ENCODE measurements at places on chromosomes 4 and X. TPM values are rescaled to one million over a fixed set of nuclear protein-coding genes. Genes with fewer than 3 reads are reported as not detected.

DNA sequence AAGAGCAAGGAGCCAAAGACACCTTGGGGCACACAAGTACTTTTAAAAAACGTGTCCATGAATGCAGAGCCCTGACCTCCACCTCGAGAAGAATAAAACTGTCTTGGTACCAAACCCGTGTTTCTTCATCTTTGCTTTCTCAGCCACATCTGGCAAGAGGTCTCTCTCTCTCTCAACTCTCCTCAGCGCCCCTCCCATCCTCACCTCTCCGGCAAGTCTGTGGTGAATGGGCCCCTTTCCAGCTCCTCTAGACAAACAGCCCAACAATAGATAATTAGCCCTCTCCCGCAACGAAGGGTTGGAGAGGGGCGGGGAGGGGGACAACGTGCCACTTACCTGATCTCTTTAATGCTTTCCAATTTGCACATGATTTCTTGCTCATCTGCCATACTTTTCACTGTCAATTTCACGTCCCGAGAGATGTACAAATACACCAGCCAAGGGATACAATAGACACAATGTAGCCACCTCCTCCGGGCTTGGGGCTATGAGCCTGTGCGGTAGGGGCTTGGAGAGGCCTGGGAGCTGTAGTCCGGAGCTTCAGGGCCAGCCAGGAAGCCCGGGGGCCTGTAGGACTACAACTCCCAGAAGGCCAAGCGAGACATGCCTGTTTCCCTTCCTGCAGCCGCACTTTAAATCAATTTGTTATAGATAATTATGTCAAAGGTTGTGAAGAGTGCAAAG is at the start of gene ZC4H2:
ZC4H2 (minus strand) TSS at position 462 of the 684 bp plus-strand sequence; CDS start at position 389, 73 bp downstream.
- peak; percentile 83 for DNase-seq
- no peaks in the 10 kb centered on the region for H3K27me3 ChIP-seq
- H3K27ac ChIP-seq: peak within 1 kb of the TSS; percentile 24
- peak within 1 kb of the TSS; percentile 45 for H3K4me3 ChIP-seq
- H3K36me3 ChIP-seq: no peaks in the 10 kb centered on the region

DNA sequence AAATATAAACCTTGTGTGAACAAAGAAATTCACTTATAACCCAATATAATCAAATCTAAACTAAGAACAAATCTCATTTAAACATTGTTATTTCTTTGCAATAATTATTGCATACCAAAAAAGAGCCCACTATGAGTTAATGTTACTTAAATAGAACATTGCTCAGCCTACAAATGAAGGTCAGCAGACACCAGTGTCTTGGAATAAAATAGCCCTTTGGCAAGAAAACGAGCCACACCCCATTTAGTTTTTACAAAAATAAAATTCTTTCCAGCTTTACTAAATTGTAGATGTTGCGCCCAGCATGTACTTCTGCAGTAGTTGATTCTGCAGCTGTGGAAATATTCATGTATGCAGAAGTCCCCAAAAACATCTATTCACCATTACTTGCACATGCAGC is 12.2 kb downstream of the PLS3 start:
- no peak overlapping the region for H3K27ac ChIP-seq
- no peaks in the 10 kb centered on the region for H3K4me1 ChIP-seq
- no peaks in the 10 kb centered on the region for H3K27me3 ChIP-seq

DNA sequence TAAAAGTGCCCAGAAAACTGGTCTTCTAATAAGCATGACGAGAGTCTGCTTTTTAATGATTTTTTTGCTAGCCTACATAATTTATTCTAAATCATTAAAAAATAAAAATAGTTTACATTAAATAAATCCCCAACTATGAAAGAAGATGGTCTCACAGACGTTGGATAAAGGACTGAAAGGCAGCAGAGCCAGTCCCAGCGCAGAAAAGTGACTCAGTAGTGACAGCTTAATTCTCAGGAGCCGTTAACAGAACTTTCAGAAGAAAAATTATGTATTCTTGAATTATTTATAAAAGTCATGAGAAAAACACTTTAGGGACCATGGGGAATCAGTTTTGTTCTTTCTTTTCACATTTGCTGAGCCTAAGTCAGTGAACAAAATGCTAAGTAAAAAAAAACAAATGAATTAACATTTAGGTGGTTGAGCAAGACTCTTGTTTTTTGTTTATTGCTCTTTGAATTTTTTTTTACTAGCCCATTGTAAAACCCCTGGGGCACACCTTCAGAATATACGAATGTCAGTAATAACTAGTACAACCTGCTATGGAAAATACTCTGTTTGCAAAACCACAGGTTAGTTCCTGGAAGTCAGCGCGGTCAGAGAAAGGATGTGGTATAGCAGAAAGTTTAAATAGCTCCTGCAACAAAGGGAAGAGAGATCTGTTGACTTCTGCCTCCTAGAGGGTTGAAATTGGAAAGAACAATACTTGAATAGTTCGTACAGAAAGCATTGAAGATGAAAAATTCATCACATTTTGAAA is 50.4 kb upstream of the CCDC160 start:
- H3K4me1 ChIP-seq: no peaks in the 10 kb centered on the region
- H3K4me3 ChIP-seq: no peak overlapping the region
- H3K36me3 ChIP-seq: no peaks in the 10 kb centered on the region
- peaks cover 4% of the 10 kb centered on the region for H3K27me3 ChIP-seq
- no peak for DNase-seq
- H3K27ac ChIP-seq: no peak overlapping the region

DNA sequence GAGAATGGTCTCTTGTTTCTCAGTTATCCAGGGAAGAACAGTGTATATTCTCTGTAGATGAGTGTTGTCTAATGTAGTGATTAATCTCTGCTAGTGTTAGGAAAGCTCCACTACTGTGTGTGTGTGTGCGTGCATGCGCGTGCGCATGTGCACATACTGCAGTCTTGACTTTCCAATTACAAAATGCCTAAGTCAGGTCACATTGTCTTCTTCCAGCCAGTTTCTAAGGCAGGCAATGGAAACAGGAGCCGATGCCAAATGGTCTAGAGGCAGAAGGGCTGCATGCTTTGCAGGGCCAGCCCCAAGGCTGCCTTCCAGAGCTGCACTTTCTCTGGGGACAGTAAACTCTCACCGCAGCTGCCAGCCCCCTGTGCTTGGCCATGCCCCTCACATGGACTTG is 30.5 kb upstream of the NAP1L5 start:
- no peaks in the 10 kb centered on the region for H3K4me1 ChIP-seq
- DNase-seq: no peak
- peaks cover 18% of the 10 kb centered on the region for H3K36me3 ChIP-seq
- H3K27me3 ChIP-seq: no peaks in the 10 kb centered on the region
- no peak overlapping the region for H3K27ac ChIP-seq
- H3K4me3 ChIP-seq: no peak overlapping the region

- no peak overlapping the region for H3K27ac ChIP-seq
- peaks cover 4% of the 10 kb centered on the region for H3K4me1 ChIP-seq
- no peak overlapping the region for H3K4me3 ChIP-seq
- no peaks in the 10 kb centered on the region for H3K36me3 ChIP-seq
- peaks cover 52% of the 10 kb centered on the region for H3K27me3 ChIP-seq
These were observed 2.7 kb upstream of the NKX3-2 start for GRCh38 chr4:13546941-13547484.

GRCh38 chrX:132461886-132462285 is 27.0 kb downstream of the MBNL3 start:
- H3K4me3 ChIP-seq: no peak overlapping the region
- H3K4me1 ChIP-seq: no peaks in the 10 kb centered on the region
- peaks cover 17% of the 10 kb centered on the region for H3K27me3 ChIP-seq
- H3K36me3 ChIP-seq: no peaks in the 10 kb centered on the region
- no peak overlapping the region for H3K27ac ChIP-seq

GRCh38 chr4:95267081-95267480 is 281.7 kb downstream of the UNC5C start:
- H3K27ac ChIP-seq: no peak overlapping the region
- H3K4me1 ChIP-seq: no peaks in the 10 kb centered on the region
- no peaks in the 10 kb centered on the region for H3K36me3 ChIP-seq
- no peak overlapping the region for H3K4me3 ChIP-seq
- H3K27me3 ChIP-seq: no peaks in the 10 kb centered on the region

DNA sequence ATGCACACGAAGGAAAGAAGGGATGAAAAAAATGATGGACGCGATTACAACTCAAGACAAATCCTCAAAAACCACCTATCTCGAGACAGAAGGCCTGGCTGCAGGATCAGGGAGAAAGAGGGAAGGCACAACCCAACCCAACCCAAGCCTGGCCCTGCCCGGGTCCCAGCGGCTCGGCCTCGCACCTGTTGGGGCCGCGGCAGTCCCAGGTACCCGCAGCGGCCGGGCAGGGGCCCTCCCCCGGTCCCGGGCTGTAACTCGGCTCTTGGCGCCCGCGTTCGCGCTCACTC is 464 bp downstream of the RASGEF1B start:
- H3K36me3 ChIP-seq: no peaks in the 10 kb centered on the region
- H3K4me1 ChIP-seq: peaks cover 6% of the 10 kb centered on the region
- peak overlapping the region; percentile 98 for H3K27ac ChIP-seq
- H3K4me3 ChIP-seq: peak overlapping the region; percentile 78
- no peaks in the 10 kb centered on the region for H3K27me3 ChIP-seq
- no peak for DNase-seq

GRCh38 chr4:146855761-146856160 is 89.9 kb downstream of the TTC29 start:
- H3K27ac ChIP-seq: no peak overlapping the region
- no peaks in the 10 kb centered on the region for H3K36me3 ChIP-seq
- H3K27me3 ChIP-seq: no peaks in the 10 kb centered on the region
- DNase-seq: no peak

DNA sequence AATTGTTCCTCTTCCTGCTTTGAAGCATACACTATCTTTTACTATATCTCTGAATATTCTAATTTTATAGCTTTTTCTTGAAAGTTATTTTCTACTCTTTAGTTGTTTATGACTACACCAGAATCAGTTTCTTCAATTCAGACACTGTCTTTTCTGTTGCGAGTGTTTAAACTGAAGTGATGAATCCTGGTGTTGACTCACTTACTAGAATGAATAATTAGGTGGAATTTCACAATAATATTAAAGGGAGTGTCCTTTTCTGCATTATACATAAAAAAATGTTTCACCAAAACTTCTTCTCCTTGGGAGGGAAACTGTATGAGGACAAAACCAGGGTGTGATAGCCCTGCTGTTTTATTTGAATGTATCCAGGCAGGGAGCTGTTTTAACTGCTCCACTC is 1383.1 kb downstream of the C4orf33 start:
- no peak overlapping the region for H3K27ac ChIP-seq
- H3K36me3 ChIP-seq: no peaks in the 10 kb centered on the region
- H3K4me3 ChIP-seq: no peak overlapping the region
- no peaks in the 10 kb centered on the region for H3K4me1 ChIP-seq

GRCh38 chr4:139315221-139315675 is 13.0 kb upstream of the NDUFC1 start:
- no peaks in the 10 kb centered on the region for H3K27me3 ChIP-seq
- no peaks in the 10 kb centered on the region for H3K36me3 ChIP-seq
- no peak for DNase-seq
- H3K27ac ChIP-seq: peak overlapping the region; percentile 33

DNA sequence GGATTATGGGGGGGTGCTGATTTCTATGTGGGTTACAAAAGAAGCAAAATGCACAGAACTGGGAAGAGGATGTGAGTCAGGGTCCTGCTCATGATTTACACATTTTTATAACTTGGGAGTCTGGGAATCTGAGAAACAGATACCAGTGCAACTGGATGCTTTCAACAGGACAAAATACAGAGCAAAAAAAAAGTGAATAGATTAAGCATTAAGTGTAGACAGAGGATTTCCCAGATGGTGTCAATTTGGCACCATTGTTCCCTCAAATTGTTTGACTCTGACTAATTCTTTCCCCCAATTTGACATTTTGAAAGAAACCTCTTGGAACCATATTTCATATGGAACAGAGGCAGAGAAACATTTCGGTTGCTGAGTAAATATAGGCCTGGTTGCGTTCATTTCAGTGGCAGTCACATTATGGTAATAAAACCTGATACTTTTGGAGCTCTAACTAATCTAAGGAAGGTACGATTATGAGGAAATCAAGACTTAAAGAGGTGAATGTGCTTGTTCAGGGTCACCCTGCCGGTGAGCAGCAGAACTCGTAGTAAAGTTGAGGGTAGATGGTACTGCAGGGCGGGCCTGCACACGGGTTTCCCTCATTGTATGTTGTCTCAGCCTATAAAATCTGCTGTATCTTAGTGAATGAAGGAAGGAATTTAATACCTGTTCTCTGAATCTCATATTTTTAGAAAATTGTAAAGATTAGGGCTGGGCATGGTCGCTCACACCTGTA is 18.7 kb upstream of the CDKL5 start:
- DNase-seq: no peak
- peaks cover 1% of the 10 kb centered on the region for H3K4me1 ChIP-seq
- no peak overlapping the region for H3K4me3 ChIP-seq
- H3K27me3 ChIP-seq: peaks cover 2% of the 10 kb centered on the region
- no peak overlapping the region for H3K27ac ChIP-seq

DNA sequence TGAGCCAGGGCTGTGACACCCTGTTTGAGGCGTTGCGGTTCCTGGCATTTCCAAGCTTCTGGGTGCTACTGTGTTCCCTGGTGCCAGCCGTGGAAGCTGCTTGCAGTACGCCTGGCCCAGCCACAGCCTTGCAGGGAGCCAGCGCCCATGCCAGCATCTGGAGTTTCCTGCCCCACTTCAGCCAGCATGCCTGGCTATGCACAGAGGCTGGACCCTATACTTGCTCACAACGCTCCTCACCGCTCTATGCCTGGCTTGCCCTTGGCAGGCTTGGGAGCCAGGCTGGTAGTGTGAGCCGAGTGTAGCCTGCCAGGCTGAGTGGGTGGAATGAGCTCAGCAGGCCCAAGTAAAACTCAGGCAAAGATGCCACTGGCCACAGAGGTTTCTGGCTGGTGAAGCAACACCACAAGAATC is 22.4 kb downstream of the PRRG1 start:
- no peak for DNase-seq
- no peaks in the 10 kb centered on the region for H3K36me3 ChIP-seq
- H3K4me3 ChIP-seq: no peak overlapping the region
- no peak overlapping the region for H3K27ac ChIP-seq
- H3K4me1 ChIP-seq: no peaks in the 10 kb centered on the region

DNA sequence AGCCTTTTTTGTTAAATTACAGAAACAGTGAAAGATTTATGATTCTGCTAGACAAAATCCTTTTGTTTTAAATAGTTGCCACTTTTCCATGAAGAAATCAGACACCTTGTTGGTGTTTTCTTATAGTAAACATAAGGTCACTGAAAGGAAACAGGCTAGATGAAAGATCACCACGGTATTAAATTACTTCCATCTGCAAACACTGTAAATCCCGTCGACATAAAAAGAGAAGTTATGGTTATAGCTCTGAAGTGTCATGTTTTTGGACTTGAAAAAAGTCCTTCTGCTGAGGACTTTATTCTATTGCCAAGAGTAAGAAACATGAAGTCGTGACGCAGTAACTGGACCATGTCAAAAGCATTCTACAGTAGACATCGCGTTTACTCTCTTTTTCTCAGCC is 567.6 kb upstream of the SLIT2 start:
- H3K4me1 ChIP-seq: peaks cover 2% of the 10 kb centered on the region
- H3K27ac ChIP-seq: no peak overlapping the region
- no peaks in the 10 kb centered on the region for H3K36me3 ChIP-seq
- H3K27me3 ChIP-seq: no peaks in the 10 kb centered on the region
- peak; percentile 80 for DNase-seq

AKAP4 gene
- polyA plus RNA-seq: not detected

SLC10A7 gene
- polyA plus RNA-seq: 3.2 TPM

SOX3 gene
- not detected for polyA plus RNA-seq

ARL9 gene
- 0.13 TPM for polyA plus RNA-seq

NDNF gene
- polyA plus RNA-seq: 40.1 TPM

MSX1 gene
- 3.1 TPM for polyA plus RNA-seq

USP27X gene
- polyA plus RNA-seq: 3.5 TPM

KIAA1210 gene
- not detected for polyA plus RNA-seq

SEPTIN11 gene
- polyA plus RNA-seq: 20.4 TPM

SSX2B gene
- polyA plus RNA-seq: not detected

CPE gene
- polyA plus RNA-seq: 11.5 TPM

Data from lung (tissue), 17 donors.